ENCODE measurements at places on chromosomes 6 and 20.

DNA sequence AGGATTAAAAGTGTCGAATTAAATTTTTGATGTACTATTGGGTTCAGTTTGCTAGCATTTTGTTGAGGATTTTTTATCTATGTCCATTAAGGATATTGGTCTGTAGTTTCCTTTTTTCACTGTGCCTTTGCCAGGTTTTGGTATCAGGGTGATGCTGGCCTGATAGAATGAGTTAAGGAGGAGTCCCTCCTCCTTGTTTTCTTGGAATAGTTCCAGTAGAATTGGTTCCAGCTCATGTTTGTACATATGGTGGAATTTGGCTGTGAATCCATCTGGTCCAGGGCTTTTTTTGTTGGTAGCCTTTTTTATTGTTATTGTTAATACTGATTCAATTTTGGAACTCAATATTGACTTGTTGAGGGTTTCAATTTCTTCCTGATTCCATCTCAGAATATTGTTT, 141.8 kb downstream of the SIM1 start:
- no peaks in the 10 kb centered on the region for H3K36me3 ChIP-seq
- H3K27me3 ChIP-seq = no peaks in the 10 kb centered on the region
- DNase-seq = no peak
- no peak overlapping the region for H3K4me3 ChIP-seq
- no peaks in the 10 kb centered on the region for H3K4me1 ChIP-seq

DNA sequence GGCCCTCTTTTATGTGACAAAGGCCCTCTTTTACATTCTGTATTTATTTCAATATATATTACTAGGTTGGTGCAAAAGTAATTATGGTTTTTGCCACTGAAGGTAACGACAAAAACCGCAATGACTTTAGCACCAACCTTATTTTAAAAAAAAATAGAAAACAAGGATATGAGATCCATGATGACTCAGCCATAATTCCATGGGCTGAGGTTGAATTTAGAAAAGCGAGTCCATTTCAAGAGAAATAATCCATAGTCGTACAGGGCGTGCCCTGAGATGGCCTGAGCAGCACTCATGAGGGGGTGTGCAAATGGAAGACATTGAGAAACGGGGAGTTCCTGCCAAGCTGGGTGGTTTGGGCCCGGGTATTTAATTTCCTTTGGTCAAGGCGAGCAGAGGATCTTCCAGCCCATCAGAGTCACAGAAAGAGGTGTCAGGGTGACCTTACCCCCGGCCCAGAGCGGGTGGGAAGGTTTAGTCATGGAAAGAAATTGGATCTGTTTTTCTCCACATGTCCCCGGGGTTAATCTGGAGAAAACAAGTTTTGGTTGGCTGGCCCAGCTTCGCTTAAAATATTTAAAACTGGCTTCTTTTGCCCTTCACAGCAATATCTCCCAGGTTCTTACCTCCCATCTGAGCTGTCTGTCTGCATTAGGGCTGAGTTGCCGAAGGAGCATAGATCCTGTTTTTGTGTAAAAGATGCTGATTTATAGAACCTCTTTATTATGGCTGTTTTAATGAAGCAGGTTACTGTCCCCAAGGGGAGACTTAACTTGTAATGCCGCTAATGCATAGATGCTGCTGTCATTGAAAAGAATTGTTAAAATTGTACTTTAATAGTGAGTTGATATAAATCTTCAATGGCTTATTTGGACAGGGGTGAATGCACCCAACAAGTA, 255.6 kb downstream of the PREX1 start:
- peaks cover 15% of the 10 kb centered on the region for H3K27me3 ChIP-seq
- H3K27ac ChIP-seq = no peak overlapping the region
- H3K36me3 ChIP-seq = peaks cover 1% of the 10 kb centered on the region
- no peaks in the 10 kb centered on the region for H3K4me1 ChIP-seq
- H3K4me3 ChIP-seq = no peak overlapping the region

- DNase-seq = peak; percentile 50
- H3K36me3 ChIP-seq = peaks cover 36% of the 10 kb centered on the region
- H3K27me3 ChIP-seq = no peaks in the 10 kb centered on the region
- peaks cover 64% of the 10 kb centered on the region for H3K4me1 ChIP-seq
- peak overlapping the region; percentile 92 for H3K27ac ChIP-seq
Observed at GRCh38 chr20:41138475-41139226, 1.3 kb downstream of the PLCG1 start.

GRCh38 chr6:30446259-30446658, 43.0 kb upstream of the HLA-E start:
- no peak overlapping the region for H3K27ac ChIP-seq
- H3K36me3 ChIP-seq = no peaks in the 10 kb centered on the region
- no peak overlapping the region for H3K4me3 ChIP-seq
- H3K4me1 ChIP-seq = peaks cover 20% of the 10 kb centered on the region
- peaks cover 93% of the 10 kb centered on the region for H3K27me3 ChIP-seq
- DNase-seq = no peak

DNA sequence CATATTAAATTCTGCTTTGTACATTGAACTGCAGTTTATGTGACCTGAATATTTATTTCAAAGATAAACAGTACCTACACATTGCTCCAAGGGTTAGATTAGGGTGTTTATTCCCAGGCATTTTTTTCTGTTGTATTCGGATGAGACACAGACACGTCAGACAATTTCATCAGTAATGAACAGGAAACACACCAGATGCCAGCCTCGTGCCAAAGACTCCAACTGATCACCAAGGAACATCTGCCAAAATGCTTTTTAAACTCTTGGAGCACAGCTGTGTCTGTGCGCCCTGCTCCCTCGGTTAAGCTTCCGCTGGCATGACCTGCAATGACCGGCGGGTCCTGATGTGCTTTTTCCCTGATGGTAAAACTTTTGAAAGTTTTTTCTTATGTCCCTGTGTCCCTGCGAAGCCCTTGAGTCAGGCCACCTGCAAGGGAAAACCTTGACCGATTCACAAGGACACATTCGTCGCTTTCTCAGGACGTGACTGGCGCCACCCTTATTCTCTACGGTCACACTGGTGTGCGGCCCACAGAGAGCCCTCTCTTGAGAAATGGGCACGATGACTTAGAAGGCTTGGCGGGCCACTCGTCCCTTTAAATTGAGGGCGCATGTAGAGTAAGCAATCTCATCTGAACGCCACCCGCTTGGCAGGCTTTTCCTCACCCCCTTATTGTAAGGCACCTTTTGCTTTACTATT, 173.9 kb downstream of the QKI start:
- H3K4me3 ChIP-seq = no peak overlapping the region
- no peak overlapping the region for H3K27ac ChIP-seq
- peaks cover 4% of the 10 kb centered on the region for H3K4me1 ChIP-seq
- no peak for DNase-seq
- H3K27me3 ChIP-seq = peaks cover 54% of the 10 kb centered on the region
- no peaks in the 10 kb centered on the region for H3K36me3 ChIP-seq

- no peak overlapping the region for H3K4me3 ChIP-seq
- no peak overlapping the region for H3K27ac ChIP-seq
- H3K36me3 ChIP-seq = no peaks in the 10 kb centered on the region
- H3K27me3 ChIP-seq = peaks cover 14% of the 10 kb centered on the region
- H3K4me1 ChIP-seq = no peaks in the 10 kb centered on the region
Observed at GRCh38 chr6:39428152-39428551, 105.7 kb upstream of the KCNK16 start.

- no peak overlapping the region for H3K27ac ChIP-seq
- H3K4me3 ChIP-seq = no peak overlapping the region
- peaks cover 63% of the 10 kb centered on the region for H3K27me3 ChIP-seq
- DNase-seq = no peak
- peaks cover 2% of the 10 kb centered on the region for H3K36me3 ChIP-seq
Observed at GRCh38 chr6:106972500-106972899, 2.0 kb downstream of the CD24 start.

- H3K27me3 ChIP-seq = no peaks in the 10 kb centered on the region
- no peak for DNase-seq
- peak overlapping the region; percentile 35 for H3K27ac ChIP-seq
- peaks cover 10% of the 10 kb centered on the region for H3K36me3 ChIP-seq
Observed at GRCh38 chr6:131134980-131135243, 355 bp upstream of the AKAP7 start.

- no peaks in the 10 kb centered on the region for H3K27me3 ChIP-seq
- no peaks in the 10 kb centered on the region for H3K36me3 ChIP-seq
- no peaks in the 10 kb centered on the region for H3K4me1 ChIP-seq
- no peak overlapping the region for H3K4me3 ChIP-seq
Observed at GRCh38 chr6:139996253-139996834, 621.9 kb upstream of the CITED2 start.

DNA sequence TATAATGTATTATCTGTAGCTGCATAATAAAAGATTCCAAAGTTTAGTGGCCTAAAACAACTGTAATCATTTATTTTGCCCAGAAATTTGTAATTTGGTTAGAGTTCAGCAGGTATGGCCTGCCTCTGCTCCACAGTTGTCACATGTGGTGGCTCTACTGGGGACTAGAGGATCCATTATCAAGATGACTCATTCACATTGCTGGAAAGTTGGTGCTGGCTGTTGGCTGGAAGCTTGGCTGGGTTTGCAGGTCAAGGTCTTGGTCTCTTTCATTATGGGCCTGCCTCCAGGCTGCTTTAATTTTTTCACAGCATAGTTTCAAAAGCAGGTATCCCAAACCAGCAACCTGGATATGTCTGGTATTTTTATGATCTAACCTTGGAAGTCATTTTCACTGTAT, 17.6 kb downstream of the TRDN start:
- no peaks in the 10 kb centered on the region for H3K4me1 ChIP-seq
- no peak for DNase-seq
- no peaks in the 10 kb centered on the region for H3K27me3 ChIP-seq
- no peak overlapping the region for H3K4me3 ChIP-seq
